ENCODE measurements at places on chromosomes 2 and 18. TPM values are rescaled to one million over a fixed set of nuclear protein-coding genes. Genes with fewer than 3 reads are reported as not detected.

PCARE gene
- total RNA-seq = not detected

ERMN gene
- total RNA-seq = 1.8 TPM

SERPINB4 gene
- total RNA-seq = not detected

INHA gene
- not detected for total RNA-seq

SH2D6 gene
- total RNA-seq = not detected
